Stimulated activated CD4-positive, alpha-beta T cell treated with anti-CD3 and anti-CD28 coated beads, Interleukin-1b, Interleukin-23, amount 100 ng/mL, for 4 hours (primary cell): ENCODE measurements at places on chromosomes 6 and 20.

GRCh38 chr20:41475503-41475902 lies 108.9 kb upstream of the EMILIN3 start:
- no peak for DNase-seq

DNA sequence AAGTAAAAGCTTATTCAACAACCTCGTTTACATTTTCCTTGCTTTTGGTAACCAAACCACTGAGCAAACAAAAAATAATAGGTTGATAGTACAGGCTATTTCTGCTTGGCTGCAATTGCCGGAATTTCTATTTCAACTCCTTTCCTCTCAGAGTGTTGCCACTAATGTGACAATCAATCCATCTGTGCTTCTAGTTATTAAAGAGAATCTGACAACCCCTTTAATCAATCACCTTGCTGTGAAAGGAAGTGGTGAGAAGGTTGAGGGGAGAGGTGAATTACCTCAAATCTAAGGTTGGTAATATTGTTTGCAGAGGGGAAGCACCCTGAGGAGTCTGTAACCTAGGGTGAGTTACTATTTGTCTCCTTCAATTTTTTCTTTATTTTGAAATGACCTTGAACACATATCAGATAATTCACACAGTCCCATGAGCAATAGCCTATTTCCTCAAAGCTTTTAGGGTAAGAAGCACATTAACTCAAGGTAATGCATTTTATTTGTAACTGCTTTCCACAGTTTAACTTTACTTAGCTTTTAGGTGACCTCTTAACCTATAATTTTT lies 603.4 kb downstream of the MMUT start:
- DNase-seq = no peak

DNA sequence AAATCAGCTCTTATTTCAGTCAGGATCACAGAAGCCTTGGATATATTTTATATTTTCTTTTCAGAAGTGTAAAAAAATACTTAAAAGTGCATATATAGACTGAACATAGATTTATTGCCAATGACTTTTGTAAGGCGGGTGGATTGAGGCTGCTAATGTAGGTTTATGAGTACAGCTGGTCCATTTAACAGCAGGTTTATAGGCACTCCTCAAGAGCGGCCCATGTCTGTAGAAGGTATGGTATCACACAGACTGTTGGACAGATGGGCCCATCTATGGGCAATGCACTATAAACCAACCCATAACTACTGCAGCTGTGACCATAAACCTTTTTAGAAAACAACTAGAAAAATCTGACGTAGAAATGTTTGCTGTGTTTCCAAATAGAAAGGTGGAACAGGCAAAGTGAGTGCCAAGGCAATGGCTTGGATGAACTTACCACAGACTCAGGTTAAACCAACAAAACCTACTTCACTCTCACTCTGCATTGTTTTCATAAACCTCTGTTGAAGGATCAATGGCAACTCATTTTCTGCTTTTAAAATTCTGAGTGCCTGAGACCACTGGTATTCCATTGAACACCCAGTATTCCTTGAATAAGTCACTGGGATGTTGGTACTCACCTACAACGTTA lies 170.6 kb upstream of the EYA4 start:
- no peak for DNase-seq

DNA sequence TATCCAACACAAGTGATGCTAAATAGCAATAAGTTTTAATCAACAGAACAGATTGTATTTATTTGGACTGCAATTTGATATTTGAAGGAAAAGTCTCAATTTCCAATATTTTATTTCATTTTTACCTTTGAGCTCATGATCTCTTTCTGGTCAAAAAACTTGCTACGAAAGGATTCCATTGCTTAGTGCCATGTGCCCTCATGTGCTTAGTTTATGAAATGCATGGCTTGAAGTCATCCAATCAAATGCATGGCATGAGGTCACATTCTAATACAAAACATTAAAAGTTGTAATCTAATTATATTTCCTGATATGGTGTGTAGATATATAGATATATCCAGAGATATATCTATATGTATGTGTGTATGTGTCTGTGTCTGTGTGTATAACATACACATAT lies 321.2 kb upstream of the ADGRB3 start:
- DNase-seq = no peak

- DNase-seq = no peak
These were observed 927.4 kb downstream of the KIF16B start for GRCh38 chr20:15645816-15646215.

DNA sequence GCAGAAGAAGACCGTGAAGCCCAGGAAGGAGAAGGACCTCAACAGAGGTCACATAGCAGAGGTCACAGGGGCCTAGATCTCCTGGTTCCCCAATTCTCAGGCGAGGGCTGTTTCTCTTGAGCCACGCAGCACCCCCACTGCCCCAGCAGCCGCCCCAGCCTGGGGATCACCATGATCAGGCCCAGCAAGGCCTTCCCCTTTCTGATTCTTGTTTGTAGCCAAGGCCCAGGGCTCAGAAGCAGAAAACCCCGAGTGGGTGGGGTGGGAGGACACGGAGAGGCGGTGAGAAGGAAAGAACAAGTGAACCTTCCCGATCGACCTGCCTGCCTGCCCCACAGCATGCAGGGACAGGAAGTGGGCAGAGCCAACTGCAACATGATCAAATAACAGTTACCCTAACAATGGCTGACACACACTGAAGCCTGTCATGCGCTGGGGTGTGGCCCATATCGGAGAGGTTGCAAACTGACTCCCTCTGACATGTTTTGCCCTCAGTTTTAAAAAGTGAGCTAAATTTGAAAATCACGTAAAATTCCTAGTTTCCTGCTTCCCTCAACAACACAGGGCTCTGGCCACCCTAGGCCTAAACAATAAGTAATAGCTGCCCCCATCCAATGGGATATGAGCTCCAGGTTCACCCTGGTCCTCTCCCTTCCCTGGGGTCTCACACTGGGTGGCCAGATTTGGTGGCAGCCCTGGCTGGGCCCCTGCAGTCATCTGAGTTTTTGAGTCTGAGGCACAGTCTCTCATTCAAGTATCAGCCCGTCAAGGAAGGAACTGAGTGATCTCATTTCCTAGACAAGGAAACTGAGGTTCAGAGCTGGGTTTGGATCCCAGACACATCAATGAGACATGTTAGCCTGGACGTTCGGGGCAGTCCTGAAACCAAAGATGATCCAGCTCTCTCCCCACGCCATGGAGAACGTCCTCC lies 6.5 kb downstream of the PEDS1 start:
- peak; percentile 57 for DNase-seq

- DNase-seq = no peak
These were observed 30.6 kb upstream of the LY86 start for GRCh38 chr6:6557886-6558285.

GRCh38 chr6:97813889-97814567 lies 531.0 kb upstream of the MMS22L start:
- DNase-seq = no peak

DNA sequence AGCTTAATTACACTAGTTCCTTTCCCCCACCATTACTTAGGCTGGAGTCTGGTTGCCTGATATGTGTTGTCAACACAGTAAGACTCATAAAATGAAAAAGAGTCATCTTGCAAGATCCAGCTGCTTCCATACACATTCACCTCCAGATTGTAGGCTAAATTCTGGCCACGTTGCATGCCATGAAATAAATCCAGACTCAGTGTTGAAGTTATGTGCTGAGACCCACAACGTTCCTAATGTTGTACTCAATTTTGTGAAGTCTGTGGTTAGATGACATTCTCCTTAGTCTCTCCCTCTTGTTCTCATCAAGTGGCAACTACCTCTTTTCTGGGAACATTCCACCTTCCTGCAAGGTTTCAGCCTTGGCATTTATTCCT lies 212.3 kb downstream of the LMBRD1 start:
- DNase-seq = no peak

- no peak for DNase-seq
These were observed 76.6 kb downstream of the TRERF1 start for GRCh38 chr6:42375007-42375635.

GRCh38 chr20:1345030-1345755 lies 16.3 kb upstream of the SDCBP2 start:
- no peak for DNase-seq

- DNase-seq = no peak
These were observed 38.5 kb upstream of the NAA20 start for GRCh38 chr20:19978511-19979210.

- DNase-seq = no peak
These were observed 48.0 kb downstream of the MAPK14 start for GRCh38 chr6:36075656-36076055.

DNA sequence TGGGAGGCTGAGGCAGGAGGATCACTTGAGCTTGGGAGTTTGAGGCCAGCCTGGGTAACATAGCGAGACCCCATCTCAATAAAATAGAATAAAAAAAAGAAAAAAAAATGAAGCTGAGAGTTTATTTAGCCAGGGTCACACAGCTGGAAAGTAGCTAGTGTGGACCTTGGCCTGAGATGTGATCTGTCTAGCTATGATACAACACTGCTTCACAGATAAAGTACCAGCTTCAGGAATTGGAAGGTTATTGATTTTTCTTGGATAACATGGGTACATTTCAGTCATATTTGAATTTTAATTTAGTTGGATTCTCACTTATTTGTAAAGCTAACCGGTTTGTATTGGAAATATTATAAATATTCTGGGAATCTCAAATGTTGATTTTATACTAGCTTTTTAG lies 5.1 kb downstream of the FARS2 start:
- no peak for DNase-seq

GRCh38 chr20:21719592-21720214 lies 14.2 kb downstream of the PAX1 start:
- no peak for DNase-seq

DNA sequence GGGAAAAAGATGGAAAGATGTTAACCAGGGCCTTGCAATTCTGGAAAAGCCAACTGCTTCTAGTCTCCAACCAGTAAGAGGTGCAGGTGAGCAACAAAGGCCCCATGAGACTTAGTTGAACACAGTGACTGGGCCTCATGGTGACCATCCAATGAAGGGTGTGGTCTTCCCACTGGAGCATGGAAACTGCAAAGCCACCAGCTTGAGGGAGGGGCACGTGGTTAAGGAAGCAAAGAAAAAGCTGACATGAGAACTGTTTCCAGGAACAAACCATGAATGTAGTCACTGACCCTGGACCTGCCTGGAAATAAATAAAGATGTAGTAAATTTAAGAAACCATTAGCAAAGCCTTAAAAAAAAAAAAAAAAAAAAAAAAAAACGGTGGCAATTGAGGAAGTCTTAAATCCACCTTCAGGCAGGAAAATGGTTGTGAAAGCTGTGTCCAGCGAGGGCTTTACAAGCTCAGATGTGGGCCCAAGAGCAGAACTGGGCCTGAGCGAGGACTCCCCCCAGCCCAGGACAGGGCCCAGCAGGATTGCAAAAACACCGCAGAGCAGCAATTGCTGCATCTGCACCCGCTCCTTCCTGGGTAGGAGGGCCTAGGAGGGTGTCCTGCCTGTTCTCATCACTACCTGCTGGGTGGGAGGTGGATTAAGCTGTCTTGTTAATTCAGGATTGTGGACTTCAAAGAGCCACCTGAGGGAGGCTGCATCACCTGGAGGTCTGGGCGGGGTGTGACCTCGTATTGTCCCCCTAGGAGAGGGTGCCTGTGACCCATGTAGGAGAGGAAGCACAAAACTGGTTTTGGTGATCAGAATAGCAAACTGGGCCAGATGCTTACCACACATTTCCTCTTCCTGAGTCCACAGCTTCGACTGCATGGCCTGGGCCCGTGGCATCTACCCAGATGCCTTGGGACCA lies 10.3 kb downstream of the GFRA4 start:
- DNase-seq = no peak

DNA sequence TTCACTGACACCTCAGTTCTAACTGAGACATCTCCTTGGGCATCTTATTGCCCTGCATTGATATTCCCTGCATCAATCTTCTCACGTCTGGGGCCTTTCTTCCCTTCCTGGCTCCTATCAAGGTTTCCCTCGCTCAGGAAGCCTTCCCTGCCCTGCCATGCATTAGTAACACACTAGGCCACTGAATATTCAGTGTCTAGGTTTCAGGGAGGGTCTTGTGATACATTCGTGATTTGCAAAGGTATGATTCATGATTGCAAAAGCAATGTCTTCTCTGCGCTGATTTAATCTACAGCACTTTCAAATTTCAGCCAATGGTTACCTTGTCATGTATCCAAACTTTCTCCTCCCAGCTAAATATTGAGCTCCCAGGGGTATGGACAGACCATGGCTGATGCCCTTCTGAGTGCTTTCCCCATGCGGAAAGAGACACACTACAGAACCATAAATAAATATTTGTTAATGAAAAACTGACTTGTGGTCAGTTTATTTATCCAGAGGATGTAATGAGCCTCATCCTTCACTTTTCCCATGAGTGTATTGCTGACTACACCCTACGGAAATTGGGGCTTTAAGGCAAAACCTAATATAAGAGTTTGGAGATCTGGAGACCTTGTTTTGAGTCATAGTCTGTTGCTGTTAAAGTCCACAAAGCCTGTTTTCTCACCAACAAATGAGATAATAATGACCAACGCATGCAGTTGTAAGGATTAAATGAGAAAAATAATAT lies 21.6 kb upstream of the PCSK2 start:
- DNase-seq = no peak

GRCh38 chr20:33231237-33231636 lies 4.6 kb upstream of the BPIFA1 start:
- DNase-seq = no peak

DNA sequence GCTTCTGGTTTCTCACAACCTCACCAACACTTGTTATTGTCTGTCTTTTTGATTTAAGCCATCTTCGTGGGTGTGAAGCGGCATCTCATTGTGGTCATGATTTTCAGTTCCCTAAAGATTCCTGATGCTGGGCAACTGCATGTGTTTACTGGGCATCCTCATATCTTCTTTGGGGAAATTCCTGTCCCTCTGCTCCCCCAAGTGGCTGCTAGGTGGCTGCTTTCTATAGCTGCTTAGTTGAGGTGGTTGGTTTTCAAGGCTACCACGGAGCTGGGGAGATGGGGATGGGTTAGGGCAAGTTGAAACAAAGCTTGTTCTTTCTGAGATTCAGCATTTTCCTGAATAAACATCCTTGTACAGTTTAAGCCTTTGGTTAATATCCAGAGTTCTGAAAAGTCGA lies 403.9 kb upstream of the SULF2 start:
- DNase-seq = no peak

GRCh38 chr6:15672818-15673217 lies 10.0 kb upstream of the DTNBP1 start:
- no peak for DNase-seq

- DNase-seq = no peak
These were observed 148.3 kb upstream of the AFDN start for GRCh38 chr6:167678102-167679101.

DNA sequence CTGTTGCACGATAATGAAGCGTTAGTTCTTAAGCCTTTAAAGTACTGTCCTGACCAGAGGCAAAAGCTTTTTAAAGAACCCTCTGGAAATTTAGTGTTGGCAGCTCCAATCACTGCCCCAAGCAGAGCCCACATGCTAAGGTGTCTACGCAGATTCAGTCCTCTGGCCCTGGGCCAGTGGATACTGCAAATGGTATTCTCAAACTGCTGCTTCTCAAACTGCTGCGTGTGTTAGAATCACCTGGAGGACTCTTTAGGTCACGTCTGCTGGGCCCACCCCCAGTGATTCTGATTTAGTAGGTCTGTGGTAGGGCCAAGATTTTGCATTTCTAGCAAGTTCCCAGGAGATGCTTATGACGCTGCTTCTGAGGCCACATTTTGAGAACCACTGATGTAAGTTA lies 96.0 kb upstream of the CCDC28A start:
- no peak for DNase-seq

GRCh38 chr6:149129371-149130077 lies 188.0 kb upstream of the TAB2 start:
- DNase-seq = no peak
